Fibroblast of skin of left quadriceps (primary cell): ENCODE measurements at places on chromosomes 2 and 18.

DNA sequence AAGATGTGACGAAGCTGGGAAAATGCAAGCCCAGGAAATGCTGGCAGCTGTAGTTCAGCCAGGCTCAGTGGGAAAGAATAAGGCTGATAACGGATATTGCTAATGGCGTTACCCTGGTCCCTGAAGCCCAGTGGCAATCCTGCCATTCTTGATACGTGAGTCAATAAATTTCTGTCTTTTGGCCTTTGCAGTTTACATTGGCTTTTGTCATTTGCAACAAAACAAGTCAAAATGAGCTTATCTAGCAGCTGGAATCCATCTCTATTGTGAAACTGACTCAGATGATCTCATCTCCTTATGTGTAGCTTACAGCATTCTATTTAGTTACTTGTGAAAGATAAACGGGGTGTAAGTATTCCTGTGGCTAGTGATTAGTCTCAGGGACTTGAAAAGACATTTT, 43.8 kb downstream of the ARL6IP6 start:
- peak; percentile 42 for DNase-seq

DNA sequence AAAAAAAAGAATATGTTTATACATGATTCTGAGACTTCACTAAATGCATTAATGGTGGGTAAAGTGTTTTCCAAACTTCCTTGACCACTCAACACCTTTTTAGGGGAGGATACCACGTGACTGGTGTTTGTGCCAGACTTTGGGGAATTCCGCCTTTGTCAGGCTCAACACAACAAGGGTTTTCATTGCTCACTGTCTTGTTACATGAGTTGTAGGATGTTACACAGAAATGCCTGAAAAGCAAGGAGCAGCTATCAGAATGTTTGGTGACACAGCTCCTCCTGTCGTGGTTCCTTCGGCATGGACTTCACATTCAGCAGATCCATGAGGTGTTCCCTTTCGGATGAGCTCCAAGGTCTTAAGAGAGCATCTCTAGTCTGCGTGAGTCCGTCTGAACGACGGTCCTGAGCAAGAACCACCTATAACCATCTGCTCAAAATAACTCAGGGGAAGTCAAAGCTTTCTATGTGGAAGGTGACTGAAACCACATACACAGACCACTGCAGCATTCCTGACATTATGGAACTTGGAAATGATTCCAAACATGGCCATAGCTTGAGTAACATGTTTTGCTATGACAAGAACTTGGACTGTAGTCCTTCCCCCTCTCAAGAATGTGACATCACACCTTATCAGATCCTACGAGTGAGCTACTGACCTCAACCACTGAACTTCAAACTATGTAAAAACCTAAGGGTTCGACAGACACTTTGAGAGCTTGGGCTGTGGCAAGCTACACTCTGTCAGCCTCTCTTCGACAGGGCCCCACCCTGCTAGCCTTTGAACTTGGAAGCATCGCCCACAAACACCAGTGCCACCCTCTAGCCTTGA, 57.5 kb downstream of the MCFD2 start:
- peak; percentile 94 for DNase-seq

DNA sequence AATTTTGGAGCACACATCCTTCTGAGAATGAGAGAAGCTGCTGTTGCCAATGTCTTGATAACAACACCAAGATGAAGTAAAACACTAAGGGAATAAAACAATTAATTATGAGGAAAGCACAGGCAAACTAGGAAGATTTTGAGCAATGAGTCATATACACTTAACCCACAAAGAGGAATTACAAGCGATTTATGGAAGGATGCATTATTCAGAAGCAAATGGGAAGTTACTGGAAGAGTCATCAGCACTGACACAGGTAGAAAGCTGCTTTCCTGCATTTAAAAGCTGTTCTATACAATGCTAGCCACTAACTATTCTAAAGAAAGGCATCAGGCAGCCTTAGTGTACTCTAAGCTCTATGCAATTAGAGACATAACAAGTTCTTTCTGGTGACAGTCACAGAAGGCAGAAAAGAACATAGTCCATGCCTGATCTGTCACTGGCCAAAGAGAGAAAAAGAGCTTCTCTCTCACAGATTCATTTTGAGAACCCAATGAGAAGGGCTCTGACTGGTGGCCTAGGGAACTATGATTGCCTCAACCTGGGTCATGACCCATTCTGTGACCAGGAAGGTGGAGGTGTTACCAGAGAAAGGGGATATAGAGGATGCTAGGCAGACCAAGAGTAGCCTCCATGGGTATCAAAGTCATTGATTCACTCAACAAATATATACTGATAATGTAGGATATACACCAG, 45.4 kb downstream of the M1AP start:
- peak; percentile 44 for DNase-seq

DNA sequence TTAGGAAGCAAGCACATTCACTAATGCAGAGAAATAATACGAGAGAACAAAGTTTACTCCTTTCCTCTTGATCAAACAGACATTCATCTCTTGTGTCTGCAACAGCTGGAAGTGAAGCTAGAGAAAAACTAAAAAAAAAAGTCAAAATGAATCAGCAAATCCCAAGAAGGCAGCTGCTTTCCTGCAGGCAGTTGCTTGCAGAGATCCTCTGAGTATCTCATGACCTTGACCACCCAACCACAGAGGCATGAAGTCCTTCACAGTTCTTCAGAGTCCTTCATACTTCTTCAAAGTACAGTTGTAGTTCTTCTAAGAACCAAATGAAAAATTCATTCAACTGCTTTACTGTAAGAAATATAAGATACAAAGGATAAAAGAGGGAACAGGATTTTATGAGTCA, 97.2 kb upstream of the ACVR1C start:
- DNase-seq = no peak

GRCh38 chr2:181430406-181431118, 26.6 kb upstream of the ITGA4 start:
- DNase-seq = no peak

DNA sequence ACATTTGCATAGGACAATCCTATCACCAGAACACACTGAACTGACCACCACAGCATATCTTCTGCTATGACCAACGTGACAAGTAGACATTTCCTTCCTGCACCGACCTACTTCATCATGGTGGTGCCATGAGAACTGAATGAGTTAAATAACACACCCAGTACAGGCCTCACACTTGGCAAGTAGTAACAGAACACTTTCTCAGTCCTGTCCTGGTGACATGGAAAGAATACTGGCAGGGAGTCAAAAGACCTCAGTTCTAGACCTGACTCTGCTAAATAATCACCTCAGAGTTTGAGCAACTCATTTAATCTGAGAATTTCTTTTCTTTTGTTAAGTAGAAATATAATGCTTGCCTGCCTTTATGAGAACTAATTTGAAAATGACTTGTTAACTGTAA, 186.3 kb upstream of the SMAD7 start:
- no peak for DNase-seq
